ENCODE measurements at places on chromosomes 1 and 21.
A peak's percentile ranks its signal among the peaks of the same experiment; 100 is the strongest.

DNA sequence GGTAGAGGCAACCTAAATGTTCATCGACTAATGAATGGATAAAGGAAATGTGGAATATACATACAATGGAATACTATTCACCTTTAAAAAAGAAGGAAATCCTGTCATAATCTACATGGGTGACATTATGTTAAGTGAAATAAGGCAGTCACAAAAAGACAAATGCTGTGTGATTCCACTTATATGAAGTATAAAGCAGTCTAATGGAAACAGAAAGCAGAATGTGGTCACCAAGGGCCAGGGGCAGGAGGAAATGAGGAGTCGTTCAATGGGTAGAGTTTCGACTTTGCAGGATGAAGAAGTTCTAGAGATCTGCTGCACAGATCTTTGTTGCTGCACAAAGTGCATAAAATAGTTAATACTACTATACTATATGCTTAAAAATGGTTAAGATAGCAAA is 7.8 kb downstream of the DIPK1A start:
- no peak for DNase-seq

- DNase-seq: no peak
Observed at GRCh38 chr1:58895559-58896145, 111.8 kb upstream of the JUN start.

DNA sequence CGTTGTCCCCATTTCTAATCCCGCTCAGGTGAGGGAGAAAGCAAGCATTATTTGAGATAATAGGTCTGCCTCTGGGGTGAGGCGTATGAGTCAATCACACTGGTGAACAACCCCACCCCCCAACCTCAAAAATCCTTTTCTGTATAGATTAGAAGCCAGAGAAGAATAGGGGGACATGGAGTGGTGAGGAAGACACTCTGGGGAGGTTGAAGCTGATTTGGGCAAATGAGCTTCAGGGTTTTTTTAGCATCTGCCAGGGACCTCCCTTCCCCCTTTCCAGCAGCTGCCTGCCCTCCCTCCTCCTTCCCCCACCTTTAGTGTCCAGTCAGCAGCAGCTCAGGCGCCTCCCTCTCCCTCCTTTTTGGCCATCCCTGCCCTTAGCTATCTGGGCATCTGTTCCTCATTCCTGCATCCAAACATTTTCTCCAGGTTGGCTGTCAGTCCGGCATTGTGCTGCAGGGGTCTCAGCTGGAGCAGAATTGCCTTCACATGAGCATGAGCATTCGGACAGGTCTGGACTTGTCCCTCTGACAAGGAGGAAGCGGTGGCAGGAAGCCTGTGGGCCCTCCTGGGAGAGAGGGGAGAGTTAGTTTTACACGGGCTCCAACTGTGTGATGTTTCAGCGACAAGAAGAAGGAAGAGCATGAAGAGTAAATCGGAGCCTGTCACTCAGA is 30.8 kb upstream of the PTGFRN start:
- peak; percentile 63 for DNase-seq

GRCh38 chr1:211236633-211237320 is 22.4 kb upstream of the RCOR3 start:
- DNase-seq: peak; percentile 68

DNA sequence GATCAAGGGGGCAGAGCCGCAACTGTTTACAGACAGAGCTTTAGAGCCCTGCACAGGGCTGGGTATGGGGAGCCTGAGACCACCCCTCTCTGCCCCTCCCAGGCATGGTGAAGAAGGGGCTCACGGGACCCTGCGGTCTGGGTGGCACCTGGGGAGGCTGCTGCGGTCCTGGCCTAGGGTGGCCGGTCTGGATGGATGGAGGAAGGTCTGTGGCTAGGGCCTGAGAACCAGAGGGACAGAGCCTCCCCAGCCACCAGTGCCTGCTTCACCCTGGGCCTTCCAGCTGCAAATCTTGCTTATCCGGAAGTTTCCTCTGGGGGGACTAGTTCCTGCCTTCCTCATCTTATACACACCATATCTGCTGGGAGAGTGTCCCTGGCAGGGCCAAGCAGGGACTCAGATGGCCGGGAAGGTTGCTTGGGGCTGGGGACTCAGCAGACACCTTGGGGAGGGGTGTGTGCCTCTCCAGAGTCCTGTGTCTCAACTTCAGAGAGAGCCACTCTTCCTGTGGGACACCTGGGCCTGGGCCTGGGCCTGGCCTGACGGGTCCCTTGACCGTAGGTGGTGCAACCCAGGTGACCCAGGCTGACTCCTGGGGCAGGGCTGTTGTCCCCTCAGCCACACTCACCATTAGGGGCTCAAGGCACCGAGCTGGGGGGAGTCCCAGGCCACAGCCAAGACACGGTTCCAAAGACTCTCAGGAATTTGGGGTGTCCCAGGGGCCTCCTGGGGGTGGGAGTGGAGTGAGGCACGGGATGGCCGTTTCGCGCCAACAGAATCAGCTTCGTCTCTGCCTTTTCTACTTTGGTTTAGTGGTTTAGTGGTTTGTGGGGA is 52.0 kb upstream of the ACTRT2 start:
- DNase-seq: no peak

DNA sequence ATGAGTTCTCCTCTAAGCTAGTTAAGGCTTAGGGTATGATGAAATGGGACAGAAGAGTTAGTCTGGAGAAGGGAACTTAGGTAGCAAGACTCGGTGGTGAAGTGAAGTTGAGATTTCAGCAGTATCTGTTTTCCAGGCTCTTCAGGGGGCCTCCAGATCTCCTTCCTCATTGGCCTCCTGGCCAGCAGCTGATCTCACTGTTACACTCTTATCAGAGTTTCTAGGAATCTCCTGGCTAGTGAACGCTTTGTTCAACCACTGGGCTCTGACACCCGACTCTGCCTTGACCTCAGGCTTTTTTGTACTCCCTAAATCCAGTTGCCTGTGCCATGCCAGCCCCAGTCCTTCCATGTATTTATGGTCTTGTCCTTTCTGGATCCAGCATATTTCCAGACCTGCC is 311.0 kb downstream of the ASTN1 start:
- no peak for DNase-seq

DNA sequence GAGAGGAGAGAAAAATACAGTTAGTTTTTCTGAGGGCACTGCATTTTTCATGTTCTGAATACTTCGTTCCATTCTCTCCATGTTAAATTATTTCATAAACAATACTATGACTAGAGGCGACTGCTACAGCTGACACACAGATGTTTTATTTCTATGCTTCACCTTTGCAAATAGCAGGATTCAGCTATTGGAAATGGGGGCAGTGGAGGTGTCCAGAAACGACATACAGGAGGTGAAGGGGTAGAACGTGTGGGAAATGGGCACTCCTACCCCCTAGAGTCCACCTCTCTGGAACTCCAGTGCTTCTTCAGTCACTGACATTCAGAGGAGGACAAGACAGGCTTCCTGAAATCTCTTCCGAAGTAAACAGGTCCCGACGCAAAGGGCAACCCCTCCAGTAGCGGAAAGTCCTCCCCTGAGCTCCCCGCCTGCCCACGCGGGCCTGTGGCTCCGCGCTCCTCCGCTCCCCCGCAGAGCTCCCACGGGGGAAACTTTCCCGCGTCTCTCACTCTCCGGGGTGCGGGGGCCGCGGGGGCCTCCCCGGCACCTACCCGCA is 480 bp downstream of the DPYD start:
- peak; percentile 41 for DNase-seq

DNA sequence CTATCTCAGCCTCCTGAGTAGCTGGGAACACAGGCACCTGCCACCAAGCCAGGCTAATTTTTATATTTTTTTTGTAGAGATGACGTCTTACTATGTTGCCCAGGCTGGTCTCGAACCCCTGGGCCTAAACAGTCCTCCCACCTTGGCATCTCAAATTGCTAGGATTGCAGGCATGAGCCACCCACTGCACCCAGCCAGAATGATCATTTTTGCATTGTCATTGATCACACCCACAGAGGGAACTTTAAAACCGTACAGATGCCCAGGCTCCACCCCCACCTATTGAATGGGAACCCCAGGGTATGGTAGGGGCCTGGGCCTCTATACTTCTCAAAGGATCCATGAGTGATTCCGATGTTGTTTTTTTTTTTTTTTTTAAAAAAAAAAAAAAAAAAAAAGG is 36.7 kb downstream of the ETNK2 start:
- no peak for DNase-seq

DNA sequence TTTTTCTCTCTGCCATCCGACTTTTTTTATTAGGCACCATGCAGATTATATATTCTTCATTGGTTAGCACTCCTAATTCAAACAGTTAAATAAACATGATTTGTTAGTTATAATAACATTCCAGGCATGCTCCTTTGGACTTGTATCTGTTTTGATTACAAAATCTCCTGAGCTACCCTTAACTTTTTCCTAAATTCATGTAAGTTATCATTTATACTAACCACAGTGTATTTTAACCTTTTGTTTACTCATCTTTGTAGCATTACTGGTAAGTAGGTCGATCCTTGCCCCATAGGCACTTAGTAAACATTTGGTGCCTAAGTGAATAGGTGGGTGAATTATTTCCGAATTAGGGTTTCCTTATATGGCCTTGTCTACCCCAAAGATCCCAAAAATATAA is 43.8 kb downstream of the MIER1 start:
- DNase-seq: no peak

GRCh38 chr1:245290836-245291235 is 136.1 kb downstream of the KIF26B start:
- no peak for DNase-seq

DNA sequence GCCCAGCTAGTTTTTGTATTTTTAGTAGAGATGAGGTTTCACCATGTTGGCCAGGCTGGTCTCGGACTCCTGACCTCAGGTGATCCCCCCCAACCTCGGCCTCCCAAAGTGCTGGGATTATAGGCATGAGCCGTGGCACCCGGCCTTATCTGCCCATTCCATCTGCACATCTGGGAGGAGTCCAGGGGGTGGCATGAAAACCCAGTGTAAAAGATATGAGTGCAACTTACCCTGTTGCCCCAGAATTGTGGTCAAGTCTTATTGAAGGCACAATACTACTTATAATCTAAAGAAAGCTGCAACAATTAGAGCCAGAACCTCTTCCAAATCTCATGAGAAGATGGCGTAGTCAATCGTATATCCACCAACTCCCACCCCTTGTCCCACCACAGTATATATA is 18.4 kb downstream of the CTXND2 start:
- no peak for DNase-seq

- no peak for DNase-seq
Observed at GRCh38 chr1:20753589-20753988, 21.1 kb upstream of the SH2D5 start.

- no peak for DNase-seq
Observed at GRCh38 chr1:22447621-22448111, 4.0 kb upstream of the ZBTB40 start.

DNA sequence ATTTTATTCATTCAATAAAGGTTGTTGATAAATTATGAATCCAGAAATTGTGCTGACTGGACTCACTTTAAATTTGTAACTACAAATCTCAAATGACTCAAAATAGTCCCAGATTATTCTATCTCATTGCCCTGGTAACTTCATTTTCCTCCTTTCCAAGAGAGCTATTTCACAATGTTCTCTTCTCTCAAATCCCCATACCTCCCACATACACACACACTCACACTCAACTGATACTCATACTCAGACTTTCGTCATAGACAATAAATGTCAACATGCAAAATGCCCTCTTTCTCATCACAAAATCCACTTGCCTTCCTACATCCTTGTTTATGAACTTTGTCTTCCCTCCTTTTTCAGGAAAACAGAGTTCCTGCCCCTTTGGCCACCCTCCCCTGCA is 33.3 kb downstream of the EXTL2 start:
- DNase-seq: no peak

DNA sequence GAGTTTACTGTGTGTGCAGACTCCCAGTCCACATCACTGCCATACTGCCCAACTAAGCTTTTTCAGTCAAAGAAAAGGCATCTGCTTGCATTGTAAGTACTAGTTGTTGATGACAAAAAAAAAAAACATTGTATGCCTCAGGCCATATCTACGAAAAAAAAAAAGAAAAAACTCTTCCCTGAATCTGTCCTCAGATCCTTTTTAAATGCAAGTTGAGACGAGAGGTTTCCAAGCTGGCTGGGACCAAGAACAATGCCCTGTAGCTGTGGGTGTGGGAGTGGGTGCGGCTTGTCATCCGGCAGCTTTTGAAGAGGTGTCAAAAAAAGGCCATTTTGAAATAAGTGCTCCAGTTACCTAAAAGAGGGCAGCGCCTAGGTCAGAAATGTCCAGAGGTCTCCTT is 29.2 kb upstream of the HHAT start:
- no peak for DNase-seq

- no peak for DNase-seq
Observed at GRCh38 chr1:168000656-168001055, 63.8 kb upstream of the MPC2 start.

- DNase-seq: peak; percentile 68
Observed at GRCh38 chr1:89254658-89255287, 17.9 kb downstream of the GBP5 start.

GRCh38 chr1:94883691-94884090 is 43.2 kb downstream of the CNN3 start:
- no peak for DNase-seq

- no peak for DNase-seq
Observed at GRCh38 chr1:113813218-113813617, 942 bp upstream of the RSBN1 start.

- no peak for DNase-seq
Observed at GRCh38 chr1:227899141-227899819, 48.5 kb downstream of the WNT9A start.

- DNase-seq: no peak
Observed at GRCh38 chr1:3611170-3612019, at the start of gene MEGF6. Gene MEGF6, minus strand, starts transcription at chr1:3611508. Its CDS starts 240 bp downstream, at chr1:3611268.

- DNase-seq: peak; percentile 21
Observed at GRCh38 chr1:217332431-217333065, 298.3 kb downstream of the GPATCH2 start.

DNA sequence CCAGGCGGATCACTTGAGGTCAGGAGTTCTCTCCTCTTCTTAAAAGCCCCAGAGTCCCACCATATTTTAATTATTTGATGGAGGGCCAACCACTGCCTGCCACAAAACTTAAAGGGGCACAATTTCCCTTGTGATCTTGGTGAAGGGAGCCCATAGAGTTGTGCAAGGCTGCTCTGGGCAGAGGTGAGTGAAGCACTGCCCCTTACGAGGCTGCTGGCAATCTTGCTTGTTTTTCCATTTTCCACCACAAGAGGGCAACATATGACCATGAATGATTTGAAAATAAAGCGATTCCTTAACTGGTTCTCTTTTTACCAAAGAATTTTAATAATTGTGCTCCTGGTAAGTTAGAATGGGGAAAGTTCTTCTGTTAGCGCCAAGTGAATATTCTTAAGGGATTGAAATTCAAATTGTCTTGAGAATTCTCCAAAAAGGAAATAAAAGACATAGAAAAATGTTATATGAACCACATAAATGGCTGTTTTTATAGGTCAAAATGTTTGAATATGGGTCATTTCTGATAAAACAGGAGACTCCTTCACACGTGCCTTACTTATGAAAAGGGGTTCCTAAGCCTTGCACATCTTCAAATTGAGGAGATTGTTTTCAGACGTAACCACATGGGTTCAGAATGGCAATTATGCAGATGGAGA is 22.7 kb downstream of the PGM1 start:
- DNase-seq: peak; percentile 61

- DNase-seq: no peak
Observed at GRCh38 chr21:35850029-35850428, 210.3 kb downstream of the SETD4 start.

- DNase-seq: no peak
Observed at GRCh38 chr1:248810000-248810726, 15.6 kb downstream of the SH3BP5L start.

GRCh38 chr1:87812871-87813577 is 484.3 kb downstream of the LMO4 start:
- DNase-seq: no peak

Data from NCI-H510A treated with DMSO at 0.1 percent for 48 hours (cell line).